Renal pelvis (tissue), 12 donors: ENCODE measurements at places on chromosomes 3 and 15.
A peak's percentile ranks its signal among the peaks of the same experiment; 100 is the strongest.

GRCh38 chr15:41904541-41905005 is 10.7 kb upstream of the SPTBN5 start:
- DNase-seq, result peak; percentile 75

- DNase-seq, result no peak
These were observed 158.4 kb downstream of the TBC1D5 start for GRCh38 chr3:17584066-17584465.

DNA sequence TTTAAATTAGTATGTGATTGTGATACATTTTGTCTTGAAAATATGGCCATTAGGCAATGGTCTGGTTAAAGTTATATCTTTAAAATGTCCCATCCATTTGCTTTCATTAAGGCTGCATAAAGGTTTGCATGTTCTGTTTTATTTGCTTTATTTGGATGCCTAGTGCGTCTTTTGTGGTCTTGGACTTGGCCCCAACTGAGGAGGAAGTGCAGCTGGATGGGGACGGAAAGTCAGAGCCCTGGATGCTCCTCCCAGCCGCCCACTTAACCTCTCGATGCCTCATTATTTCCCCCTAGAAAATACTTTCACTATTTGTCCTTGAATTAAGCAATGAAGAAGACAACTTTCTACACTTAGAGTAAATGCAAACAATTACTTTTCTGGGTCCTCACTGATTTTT is 898.2 kb downstream of the MCTP2 start:
- peak; percentile 73 for DNase-seq

GRCh38 chr15:31412824-31413223 is 86.2 kb downstream of the KLF13 start:
- no peak for DNase-seq

GRCh38 chr15:77493324-77493907 is 72.7 kb downstream of the HMG20A start:
- no peak for DNase-seq

DNA sequence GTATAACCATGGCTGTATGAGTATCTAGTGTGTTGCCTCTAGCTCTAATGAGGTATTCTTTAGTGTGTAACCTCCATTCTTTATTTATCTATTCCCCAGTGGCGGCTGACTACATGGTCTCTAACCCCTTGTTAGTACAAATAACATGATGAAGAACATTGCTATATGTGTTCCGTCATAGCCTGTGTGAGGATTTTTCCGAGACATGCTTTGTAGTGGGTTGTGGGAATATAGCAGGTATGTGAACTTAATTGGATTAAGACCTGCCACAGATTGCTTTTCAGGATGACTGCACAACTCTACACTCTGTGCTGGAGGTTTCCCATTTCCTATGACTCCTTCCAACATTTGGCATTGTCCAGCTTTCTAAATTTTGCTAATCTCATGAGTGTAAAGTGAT is 563.4 kb downstream of the ROBO1 start:
- no peak for DNase-seq

DNA sequence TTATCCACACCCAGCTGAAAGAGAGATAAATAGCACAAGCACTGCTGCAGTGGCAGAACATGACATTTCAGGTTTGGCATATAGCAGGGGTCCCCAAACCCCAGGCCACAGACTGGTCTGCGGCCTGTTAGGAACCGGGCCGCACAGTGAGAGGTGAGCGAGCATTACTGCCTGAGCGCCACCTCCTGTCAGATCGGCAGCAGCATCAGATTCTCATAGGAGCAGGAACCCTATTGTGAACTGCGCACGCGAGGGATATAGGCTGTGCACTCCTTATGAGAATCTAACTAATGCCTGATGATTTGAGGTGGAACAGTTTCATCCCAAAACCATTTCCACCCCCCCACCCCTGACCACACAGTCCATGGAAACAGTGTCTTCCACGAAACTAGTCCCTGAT is 54.6 kb downstream of the CCR4 start:
- DNase-seq, result no peak

GRCh38 chr3:136595913-136596697 is 156.1 kb downstream of the STAG1 start:
- no peak for DNase-seq

GRCh38 chr15:73700041-73700842 is 16.1 kb downstream of the CD276 start:
- peak; percentile 84 for DNase-seq

GRCh38 chr3:76514836-76515235 is 525.1 kb upstream of the ROBO2 start:
- no peak for DNase-seq

DNA sequence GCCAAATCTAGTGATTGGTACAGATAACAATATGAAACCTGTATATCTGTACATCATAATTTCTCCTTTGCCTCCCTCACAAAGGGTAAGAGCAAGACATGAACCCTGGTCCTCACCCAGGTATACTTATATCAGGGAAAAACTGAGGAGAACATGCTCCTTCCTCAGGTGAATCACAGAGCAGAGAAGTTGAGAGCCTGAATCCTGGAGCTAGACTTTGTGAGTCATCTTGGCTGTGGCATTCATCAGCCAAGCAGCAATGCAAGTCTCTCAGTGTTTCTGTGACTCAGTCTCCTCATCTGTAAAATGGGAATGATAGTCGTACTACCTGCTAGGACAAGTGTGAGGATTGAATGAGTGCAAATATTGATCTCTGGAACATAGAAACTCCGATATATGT is 165.7 kb upstream of the ADAMTS9 start:
- DNase-seq, result no peak

DNA sequence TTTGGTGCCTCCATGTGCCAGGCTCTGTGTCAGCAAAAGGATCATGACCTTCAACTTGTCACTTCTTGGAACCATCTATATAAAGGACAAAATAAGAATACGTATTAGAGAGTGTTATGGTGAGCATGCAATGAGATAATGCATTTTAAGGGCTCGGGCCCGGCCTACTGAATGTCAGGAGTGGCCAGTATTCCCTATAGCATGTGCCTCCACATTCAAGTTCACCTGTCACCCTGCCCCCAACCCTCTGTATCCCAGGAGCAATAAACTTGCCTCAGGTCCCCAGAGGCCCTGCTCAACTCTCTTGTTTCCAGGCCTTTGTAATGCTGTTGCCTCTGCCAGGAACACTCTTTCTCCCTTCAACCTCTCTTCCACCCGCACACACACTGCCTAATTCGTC is 90.2 kb upstream of the SLC6A11 start:
- DNase-seq, result no peak

DNA sequence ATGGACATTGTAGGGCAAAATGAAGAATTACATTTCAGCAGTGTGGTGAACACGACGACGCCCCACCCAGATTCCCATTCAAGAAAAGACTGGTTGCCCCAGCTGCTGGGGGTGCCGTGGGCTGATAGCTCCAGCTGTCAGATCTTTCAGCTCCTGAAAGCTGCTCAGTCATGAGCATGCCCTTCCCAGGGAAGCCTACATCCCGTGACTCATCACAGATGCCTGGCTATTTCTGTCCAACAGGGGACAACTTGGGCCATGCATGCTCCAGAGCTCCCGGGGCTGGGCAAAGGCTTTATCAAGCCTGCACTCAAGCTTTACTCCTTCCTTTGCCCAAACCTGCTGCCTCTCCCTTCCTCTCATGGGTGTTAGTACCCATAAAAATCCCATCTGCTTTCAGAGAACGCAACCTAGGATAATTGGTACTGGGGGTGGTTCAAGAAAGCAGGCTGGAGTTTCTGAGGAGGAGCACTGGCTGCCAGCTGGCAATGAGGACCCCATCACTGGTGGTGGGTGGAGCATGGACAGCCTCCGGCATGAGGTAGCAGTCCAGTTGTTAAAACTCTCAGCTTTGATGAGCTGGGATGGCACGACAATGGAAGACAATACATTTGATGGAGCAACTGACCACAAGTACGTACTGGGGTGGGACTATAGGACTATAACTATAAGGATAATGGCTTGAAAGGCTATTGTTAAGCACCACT is 16.4 kb upstream of the ST8SIA2 start:
- no peak for DNase-seq

- DNase-seq, result no peak
These were observed 6.8 kb upstream of the POLG start for GRCh38 chr15:89341316-89342005.

- no peak for DNase-seq
These were observed 29.1 kb downstream of the PRR20G start for GRCh38 chr3:127258733-127259132.

GRCh38 chr15:90188914-90189748 is 12.0 kb upstream of the SEMA4B start:
- no peak for DNase-seq

DNA sequence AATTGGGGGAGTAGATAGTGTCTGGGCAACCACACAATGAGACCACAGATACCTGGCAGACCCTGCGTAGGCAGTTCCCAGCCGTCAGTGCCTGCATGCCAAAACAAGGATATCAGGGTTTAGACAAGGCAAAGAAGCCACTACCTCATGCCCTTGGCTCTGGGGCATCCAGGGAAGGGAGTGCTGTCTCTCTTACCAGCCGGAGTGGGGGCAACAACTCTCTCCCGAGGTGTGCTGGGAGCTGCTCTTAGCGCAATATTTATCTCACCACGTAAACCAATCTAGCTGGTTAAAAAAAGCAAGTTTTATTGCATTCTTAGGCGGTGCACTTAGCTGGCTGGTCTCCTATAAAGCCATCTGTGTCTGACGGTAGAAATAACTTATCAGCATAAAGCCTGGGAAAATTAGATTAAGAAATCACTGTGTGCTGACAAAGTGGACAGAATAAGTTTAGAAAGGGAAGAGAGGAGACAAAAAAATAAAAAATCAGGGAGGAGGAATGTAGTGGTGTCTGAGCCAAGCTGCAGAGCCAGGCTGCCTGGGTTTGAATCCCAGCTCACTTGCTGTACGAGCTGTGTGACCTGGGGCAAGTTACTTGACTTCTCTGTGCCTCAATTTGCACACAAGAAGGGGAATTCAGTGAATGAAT is 273.2 kb downstream of the PDZRN3 start:
- DNase-seq, result no peak

- peak; percentile 54 for DNase-seq
These were observed 242.6 kb upstream of the TOPAZ1 start for GRCh38 chr3:43998836-43999727.

- peak; percentile 9 for DNase-seq
These were observed 18.4 kb upstream of the KCNMB2 start for GRCh38 chr3:178517665-178518334.

DNA sequence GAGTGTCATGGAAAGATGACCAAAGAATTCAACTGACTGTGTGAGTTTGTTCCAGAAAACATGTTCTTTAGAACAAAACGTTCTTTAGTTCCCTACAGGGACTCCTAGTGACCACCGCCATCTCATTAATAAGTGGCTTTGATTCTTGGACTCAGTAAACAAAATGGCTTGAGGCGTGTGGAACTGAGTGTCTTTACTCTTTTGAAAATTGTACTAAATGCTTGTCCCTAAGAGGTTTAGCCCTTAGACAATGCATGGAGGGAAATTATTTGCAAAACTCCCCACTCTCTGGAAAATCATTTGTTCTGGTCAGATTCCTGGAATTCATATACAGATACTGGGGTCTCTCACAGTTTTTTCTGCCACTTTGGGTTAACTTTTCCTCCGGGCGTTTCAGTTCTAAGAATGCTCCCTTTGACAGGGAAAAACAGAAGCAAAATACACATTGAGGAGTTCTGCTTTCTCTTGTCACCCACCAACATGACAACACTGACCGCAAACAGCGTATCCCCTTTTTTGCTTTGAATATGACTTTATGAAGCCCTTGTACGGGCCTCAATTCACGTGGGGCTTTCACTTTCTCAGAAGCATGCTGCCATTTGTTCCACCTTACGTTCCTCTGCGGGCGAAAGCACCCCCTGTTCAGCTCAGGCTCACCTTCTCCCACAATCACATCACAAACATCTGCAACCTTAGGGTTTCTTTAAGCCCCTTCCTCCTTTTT is 15.3 kb upstream of the NRROS start:
- no peak for DNase-seq

GRCh38 chr3:43353923-43354670 is 67.8 kb downstream of the SNRK start:
- DNase-seq, result no peak

DNA sequence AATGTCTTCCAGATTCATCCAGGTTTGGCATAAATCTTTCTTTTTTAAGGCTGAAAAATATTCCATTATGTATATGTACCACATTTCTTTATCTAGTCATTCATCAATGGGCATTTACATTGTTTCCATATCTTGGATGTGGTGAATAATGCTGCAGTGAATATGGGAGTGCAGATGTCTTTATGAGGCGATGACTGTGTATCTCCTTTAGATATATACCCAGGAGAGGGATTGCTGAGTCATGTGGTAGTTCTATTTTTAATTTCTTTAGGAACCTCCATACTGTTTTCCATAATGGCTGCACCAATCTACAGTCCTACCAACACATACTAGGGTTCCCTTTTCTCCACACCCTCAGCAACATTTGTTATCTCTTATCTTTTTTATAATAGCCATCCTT is 96.3 kb downstream of the LRRC28 start:
- DNase-seq, result no peak

- no peak for DNase-seq
These were observed 41.6 kb downstream of the RAF1 start for GRCh38 chr3:12622335-12622734.

- no peak for DNase-seq
These were observed 180.5 kb upstream of the VEPH1 start for GRCh38 chr3:157683668-157684067.

DNA sequence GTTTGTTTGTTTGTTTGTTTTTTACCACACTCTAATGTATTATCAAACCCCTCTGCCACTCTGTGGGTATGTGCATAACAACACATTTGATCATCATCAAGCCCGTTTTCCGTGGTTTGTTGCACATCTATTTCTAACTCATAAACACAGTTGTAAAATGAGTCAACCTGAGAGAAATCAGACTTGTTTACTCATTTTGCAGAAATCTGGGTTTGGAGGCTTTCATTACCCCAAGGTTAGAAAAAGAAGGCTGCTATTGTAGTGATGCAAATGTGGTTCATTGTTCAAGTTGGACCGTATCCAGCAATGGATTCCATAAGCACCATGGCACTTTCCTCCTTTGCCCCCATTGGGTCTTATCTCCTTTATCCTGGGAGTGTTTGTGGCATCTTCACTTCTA is 353.2 kb upstream of the SOX2 start:
- no peak for DNase-seq

DNA sequence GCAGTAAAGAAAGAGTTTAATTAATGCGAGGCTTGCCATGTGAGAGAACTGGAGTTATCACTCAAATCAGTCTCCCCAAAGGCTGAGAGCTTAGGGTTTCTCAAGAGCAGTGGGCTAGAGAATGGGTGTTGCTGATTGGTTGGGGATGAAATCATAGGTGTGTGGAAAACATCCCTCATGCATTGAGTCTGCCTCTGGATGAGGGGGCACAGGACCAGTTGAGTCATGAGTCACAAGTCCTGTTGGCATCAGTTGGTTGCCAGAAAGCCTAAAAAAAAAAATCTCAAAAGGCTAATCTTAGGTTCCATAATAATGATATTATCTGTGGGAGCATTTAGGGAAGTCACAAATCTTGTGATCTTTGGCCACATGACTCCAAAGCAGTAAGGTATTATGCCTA is 800.3 kb downstream of the TUSC7 start:
- no peak for DNase-seq

- DNase-seq, result no peak
These were observed 31.0 kb upstream of the KLHL6 start for GRCh38 chr3:183586477-183586876.
